Activated CD4-positive, alpha-beta T cell treated with anti-CD3 and anti-CD28 coated beads, Interleukin-2, amount 50 U/mL, for 16 hours (primary cell): ENCODE measurements at places on chromosomes 3 and 15.

DNA sequence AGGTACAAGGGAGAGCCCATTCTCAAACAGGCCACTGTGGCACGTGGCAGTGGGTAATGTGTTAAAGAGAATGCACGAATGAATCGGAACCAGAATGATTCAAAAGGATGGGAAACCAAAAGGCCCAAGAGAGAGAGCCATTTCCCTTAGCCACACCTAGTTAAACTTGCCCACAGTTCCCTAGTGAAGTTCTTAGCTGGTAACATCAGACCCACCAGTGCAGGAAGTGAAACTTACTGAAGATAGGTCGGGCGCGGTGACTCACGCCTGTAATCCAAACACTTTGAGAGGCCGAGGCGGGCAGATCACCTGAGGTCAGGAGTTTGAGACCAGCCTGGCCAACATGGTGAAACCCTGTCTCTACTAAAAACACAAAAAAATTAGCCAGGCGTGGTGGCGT is 97.1 kb downstream of the MEX3B start:
- DNase-seq = peak; percentile 5

DNA sequence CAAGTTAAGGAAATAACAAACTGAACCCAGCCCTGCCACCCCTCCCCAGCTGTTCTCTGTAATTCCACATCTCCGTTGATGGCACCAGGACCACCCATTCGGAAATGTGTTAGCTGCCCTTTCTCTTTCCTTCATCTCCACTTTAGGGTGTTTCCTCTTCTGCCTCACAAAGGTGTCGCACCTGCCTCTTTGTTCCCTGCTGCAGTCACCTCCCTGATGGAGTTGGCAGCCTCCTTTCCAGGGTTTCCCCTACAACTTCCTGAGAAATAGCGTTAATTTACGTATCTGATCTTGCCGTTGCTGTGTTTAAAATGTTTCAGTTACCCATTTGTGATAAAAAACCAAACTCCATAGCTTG is 57.3 kb downstream of the GPR171 start:
- DNase-seq = no peak

- no peak for DNase-seq
Measured at GRCh38 chr3:171371354-171371753, 88.9 kb downstream of the TNIK start.

DNA sequence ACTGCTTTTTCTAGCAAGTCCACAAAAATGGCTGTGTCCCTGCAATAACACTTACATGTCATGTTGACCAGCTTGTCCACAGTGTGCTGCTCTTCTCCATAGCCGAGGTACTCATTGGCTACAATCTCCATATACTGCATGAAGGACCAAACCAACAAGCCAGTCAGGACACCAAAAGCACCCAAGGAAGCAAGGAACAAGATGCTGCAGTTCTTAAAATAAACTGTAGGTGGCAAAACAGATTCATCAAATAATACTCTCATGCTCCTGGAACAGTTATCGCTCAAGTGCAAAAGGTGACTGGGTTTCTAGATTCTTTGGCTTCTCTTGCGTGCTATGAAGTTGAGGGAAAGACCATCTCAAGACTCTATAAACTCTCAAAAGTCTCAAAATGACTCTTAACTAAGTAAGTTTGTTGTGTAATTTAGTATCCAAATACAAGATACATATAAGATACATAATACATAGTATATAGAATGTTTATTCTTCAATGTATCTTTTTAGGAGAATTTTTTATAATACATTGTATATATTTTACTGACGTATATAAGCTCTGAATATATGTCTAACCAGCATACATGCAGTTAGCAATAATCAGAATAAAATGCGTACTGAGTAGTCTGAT is 57.0 kb downstream of the NEK10 start:
- peak; percentile 64 for DNase-seq

DNA sequence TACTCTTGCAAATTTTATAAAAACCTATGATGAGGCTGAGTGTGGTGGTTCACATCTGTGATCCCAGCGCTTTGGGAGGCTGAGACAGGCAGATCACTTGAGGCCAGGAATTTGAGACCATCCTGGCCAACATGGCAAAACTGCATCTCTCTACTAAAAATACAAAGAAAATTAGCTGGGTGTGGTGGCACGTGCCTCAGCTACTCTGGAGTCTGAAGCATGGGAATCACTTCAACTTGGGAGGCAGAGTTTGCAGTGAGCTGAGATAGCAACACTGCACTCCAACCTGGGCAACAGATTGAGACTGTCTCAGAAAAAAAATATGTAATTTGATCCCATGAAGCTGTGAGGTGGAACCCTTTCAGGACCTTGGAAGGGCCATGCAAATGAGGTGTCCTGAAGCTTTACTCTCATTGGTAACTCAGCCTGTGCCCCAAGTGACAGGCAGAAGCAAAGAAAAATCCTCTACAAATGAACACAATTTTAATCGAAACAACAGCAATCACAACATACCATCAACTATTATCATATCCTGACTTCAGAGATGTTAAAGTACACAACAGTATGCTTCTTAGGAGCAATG is 84.6 kb upstream of the CDV3 start:
- DNase-seq = no peak

- peak; percentile 71 for DNase-seq
Measured at GRCh38 chr3:160003520-160004128, 15.0 kb downstream of the IL12A start.

DNA sequence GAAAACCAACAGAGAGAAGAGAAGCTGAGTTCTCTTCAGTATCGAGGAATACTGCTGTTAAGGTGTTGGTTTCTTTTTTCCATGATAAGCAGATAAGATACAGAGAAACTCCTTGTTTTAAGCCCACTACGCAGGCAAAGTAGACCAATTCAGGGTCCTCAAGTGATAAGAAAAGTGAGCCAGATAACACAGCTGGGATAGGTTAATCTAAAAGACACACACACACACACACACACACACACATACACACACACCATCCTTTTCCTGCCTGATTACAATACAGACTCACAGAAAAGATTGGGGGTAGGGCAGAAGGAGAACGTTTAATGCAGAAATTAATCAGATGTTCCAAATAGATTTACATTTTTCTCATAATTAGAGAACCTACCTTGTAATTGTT is 6.5 kb upstream of the PHLDB2 start:
- no peak for DNase-seq

DNA sequence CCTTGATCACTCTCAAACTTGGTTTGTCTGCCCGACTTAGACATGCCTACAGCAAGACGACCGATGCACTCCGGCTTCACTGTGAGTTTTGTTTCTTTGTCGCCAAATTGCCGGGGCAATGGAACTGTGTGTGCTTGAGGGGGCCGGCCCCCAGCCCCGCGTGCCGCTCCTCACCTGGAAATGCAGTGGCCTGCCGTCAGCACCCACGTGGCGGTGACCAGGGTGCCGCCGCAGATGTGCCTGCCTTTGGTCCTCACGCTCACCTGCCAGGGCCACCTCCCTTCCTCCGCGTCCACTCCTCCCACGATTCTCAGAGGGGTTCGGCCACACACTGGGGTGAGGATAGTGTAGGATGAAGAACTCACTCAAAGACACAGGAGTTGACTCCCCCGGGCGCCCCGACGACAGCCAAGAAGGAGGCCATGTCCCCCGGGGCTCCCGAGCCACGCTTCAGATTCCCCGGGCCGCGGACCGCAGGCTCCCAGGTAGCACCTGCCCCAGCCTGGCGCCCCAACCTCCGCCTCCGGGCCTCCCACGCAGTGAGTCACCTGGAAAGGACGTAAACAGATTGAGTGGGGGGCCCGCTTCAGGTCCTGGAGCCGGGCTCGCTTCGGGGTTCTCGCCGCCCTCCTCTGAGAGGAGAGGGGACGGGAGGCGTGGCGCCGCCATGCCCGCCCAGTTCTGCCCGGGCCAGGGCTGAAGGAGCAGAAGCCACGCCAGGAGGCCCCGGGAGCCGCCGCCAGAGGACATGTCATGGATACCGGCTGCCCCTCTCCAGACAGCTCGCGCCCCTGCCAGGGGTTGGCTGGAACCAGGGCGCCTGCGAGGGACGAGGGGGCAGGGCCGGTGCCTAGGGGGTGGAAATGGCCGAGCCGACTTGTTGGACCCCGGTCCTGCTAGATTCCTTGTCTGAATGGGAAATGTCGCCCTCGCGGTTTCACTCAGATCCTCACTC is 29.6 kb downstream of the MYL3 start:
- no peak for DNase-seq
